ENCODE measurements at places on chromosomes 1 and 21.

DNA sequence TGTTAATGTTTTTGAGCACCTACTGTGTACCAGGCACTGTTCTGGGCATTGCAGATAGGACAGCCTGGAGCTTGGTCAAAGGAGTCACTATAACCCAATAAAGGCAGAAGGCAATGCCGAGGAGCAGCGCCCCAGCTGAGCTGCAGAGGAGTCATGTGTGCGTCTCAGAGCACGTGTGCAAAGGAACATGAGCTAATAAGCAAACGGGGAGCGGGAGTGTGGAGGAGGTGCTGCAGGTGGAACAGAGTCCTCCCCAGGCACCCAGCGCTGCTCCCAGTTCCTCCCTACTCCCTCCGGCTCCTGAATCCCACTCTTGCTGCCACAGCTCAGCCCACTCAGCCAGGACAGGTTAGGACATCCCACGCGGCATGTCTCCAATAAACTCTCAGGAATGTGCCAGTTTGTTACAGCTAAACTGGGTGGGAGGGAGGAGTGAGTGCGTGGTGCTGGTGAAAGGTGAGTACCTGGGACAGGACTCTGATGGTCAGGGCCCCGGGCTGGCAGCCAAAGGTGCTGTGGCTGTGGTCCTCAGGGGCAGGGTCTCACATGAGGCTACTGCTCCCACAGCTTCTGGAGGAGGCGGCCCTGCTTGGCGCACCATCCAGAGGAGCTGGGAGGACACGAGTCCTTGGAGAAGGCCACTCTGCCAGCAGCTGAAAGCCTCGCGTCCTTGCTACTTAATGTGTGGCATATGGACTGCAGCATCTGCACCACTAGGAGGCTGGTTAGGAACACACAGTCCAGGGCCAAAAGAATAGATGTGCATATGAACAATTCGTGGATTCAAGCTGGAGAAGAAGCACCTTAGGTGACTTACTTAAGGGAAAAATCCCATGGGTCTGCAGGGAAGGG lies 52.3 kb downstream of the GRIK3 start:
- ATAC-seq, result no peak

GRCh38 chr21:14918527-14918926 lies 146.3 kb downstream of the NRIP1 start:
- ATAC-seq, result no peak

DNA sequence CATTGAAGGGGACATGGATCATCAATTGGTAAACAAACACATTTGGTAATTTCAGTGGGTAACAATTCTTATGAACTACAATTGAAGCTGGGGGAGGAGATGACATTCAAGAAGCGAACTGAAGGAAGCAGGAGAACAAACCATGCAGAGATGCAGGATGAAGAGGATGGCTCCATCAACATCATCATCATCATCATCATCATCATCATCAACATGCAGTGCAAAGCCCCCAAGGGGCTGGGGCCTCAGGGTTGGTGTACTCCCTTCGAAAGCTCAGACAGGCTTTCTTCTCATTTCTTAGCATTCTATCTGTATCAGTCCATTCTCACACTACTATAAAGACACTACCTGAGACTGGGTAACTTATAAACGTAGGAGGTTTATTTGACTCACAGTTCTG lies 105.8 kb downstream of the DUSP10 start:
- no peak for ATAC-seq

DNA sequence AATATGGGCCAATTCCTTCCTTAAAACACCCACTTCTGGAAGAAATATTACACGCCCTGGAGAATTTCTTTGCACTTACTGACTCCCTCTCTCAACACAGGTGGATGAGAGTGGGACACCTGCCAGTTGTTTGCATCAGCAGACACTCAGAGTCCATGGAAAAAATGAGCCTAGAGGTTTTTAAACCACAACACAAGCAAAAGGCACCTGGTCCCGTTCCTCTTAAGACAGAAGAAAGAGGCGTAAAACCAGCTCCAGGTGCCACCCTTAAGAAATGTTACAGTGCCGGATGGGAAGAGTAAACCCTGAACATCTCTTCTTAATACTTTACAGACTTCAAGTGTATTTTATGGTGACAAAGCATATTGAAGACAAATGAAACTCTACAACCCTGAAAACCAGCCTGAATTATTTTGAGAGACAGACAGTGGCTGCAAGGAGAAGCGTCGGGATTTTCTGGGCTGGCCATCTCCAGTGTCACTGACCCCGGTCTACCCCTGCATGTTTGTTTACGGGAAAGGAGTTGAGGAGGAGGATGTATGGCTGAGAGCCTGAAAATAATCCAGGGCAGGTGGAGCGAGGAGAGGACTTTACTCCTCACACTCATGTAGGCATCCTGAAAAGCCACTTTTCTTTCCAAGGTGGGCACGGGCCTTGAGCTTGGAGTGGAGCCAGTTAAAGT lies 7.8 kb upstream of the RIPK4 start:
- no peak for ATAC-seq

DNA sequence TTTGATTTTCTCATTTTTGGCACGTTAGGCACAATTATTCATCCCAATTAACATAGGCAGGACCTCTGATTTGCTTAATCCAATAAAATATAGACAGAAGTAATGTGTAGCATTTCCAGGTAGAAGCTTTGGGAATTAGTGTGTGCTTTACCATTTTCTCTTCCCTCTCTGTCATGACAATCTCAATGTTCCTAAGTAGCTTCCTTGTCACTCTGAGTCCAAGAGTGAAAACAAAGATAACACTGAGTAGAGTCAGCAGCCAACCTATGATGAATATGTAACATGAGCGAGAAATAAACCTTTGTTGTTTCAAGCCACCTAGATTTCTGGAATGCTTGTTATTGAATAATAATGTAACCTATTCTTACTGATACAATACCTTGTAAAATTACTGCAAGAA lies 283.8 kb downstream of the OMA1 start:
- no peak for ATAC-seq

- no peak for ATAC-seq
Observed at GRCh38 chr1:34745666-34746065, 9.2 kb upstream of the GJB5 start.

GRCh38 chr1:48391926-48392325 lies 80.1 kb downstream of the SPATA6 start:
- ATAC-seq, result no peak
